ENCODE measurements at places on chromosomes 2 and 18. TPM values are rescaled to one million over a fixed set of nuclear protein-coding genes. Genes with fewer than 3 reads are reported as not detected.
A peak's percentile ranks its signal among the peaks of the same experiment; 100 is the strongest.

Gene ALPG
- not detected for total RNA-seq

- no peak for DNase-seq
Observed at GRCh38 chr18:63073481-63073880, 246.1 kb downstream of the BCL2 start.

DNA sequence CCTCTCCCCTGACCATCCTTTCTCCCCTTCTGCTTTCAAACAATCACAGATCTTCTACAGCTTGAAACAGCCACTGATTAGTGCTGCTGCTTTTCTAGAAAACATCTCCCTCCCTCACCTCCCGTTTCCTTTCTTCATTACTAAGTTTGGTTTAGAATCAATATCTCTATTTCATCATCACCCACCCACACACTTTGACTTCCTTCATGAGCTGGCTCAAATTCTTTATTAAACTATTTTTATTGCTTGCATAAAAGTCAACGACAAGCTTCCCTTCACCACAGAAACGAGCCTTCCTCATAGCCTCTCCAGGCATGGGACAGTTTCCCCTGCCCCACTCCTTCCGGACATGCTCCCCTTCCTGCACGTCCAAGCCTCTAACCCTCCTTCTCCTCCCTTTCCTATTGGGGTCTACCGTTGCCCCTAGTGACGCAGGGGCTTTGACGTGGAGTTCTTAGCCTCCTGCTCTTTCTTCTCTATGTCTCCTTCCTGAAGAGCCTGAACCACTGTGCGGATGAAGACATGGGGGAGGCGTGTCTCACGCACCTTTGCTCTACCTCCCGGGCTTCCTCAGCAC is 172.0 kb downstream of the AFF3 start:
- DNase-seq = no peak

Gene SLC16A14
- 0.22 TPM for total RNA-seq

Gene GKN2
- not detected for total RNA-seq

DNA sequence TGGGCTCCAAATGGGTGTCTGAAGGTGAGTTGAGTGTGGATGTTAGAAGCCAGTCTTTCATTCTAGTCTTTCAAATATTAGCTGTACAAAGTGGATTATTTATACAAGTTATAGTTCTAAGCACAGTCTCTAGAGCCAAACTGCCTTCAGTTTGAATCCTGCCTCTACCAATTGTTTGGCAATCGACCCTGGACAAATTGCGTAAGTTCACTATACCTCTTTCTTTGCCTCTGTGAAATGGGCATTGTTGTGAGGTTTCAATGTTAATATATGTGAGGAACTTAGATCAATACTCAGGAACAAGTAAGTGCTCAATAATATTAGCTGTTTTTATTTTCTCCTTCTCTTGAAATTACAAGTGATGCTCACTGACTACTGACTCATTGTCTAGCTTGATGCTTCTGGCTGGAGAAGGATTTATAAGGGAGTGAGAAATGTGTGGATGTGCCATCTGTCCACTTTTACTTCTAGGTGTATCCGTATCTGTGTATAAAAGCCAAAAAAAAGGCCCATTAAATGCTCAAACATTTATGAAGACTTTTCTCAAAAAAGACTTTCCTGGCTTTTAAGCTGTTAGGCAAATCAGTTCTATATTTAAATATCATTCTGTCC is 48.1 kb upstream of the RAPH1 start:
- DNase-seq = no peak

- no peak for DNase-seq
Observed at GRCh38 chr2:135037831-135038230, 9.4 kb downstream of the MAP3K19 start.

DNA sequence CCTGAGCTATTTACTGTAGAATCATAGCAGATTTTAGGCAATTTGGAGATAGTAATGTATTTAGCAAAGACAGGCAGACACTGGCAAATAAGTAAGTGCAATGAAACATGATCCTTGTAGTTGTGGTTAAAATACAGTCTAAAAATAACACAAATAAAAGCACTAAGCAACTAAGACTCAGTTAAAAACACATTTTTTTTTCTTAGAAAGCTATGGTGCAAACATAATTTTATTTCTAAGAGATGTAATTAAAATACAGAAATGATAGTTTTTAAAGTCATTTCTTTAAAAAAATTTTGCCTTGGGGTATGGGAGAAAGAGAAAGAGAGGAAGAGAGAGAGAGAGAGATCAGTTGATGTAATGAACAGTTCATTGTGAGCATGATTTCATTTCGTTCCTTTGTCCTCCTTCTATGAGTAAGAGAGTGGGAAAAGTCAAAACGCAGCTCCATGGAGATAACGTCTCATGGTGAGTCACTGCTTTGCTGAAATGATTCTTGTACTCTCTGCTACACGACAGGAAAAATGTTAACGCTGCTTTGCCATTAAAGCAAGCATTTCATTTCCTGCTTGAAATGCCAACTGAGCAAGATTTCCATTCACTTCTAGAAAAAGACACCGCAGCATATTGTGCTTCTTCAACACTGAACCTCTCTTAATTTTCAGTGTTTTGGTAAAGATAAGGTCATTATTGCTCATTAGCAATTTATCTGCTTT is 61.3 kb upstream of the PGAP1 start:
- peak; percentile 98 for DNase-seq

GRCh38 chr2:134282629-134283400 is 28.9 kb downstream of the MGAT5 start:
- no peak for DNase-seq

GRCh38 chr2:38149531-38149930 is 73.6 kb upstream of the CYP1B1 start:
- no peak for DNase-seq

DNA sequence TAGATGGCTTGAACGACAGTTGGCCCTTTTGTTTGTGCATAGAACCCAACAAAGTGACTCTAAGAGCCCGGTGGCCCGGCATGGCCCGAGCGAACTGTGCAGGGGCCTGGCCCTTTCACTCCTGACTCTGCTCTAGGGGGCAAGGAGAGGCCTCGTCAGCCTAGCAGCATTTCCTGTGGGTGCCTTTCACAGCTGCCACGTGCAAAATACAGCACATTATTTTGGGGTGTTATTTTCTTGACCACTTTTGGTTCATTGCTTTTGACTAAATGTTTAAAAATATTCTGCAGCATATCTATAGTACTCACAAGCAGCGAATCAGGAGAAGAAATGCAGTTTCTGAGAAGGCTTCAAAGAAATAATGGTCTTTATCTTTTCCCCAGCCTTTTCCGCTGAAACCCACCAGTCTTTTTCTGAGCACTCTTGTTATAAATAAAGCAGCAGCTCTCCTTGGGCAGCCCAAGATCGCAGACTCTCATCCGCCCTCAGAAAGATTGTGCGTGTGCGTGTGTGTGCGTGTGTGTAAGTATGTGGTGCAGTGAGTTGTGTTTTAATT is 31.3 kb downstream of the DGKD start:
- no peak for DNase-seq

Gene GULP1
- total RNA-seq = 43.0 TPM

DNA sequence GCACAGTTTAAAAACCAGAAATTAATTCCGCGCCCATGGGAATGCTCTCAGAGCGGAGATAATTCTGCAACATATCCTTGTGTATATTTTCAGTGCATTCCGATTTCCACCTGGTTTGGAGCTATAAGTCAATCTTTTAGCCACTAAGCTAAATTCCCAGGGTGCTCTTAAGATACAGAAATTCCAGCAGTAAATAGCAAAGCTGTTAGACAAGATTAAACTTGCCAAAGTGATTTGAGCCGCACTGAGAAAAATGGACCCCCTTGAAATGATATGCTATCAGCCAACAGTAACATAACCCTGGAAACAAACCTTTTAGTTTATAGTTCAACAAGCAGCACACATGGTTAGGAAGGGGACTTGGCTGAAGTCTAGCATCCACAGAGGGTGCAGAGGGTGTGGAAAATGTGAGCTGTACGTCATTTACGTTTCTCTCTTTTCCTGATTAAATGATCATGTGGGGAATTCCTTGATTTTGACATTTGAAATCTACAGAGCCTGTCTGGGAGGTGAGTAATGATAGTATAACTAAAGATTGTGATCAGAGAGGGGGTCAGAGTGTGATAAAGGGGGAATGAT is 99.8 kb upstream of the COPS8 start:
- DNase-seq = peak; percentile 19

Gene CCDC68
- 2.9 TPM for total RNA-seq

- DNase-seq = no peak
Observed at GRCh38 chr2:216118474-216118873, 9.3 kb downstream of the XRCC5 start.

DNA sequence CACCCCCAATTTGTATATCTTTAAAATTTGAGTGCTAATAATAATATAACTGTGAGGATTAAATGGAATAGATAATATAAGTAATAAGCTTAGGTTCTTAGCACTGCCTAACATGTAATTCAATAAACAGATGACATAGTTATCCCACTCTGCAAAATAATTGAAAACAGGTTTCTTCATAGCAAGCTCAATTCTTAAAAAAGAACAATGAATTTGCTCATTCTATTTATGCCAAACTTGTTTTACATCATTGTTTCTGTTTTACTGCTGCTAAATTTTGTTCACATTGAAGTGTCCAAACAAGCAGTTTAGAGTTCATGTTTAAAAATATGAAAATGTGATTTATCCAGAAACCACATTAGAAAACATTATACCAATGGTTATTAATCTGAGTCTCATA is 217.0 kb downstream of the MBD5 start:
- no peak for DNase-seq
